Skin of body (tissue), 3 donors: ENCODE measurements at places on chromosomes 2 and 18.

DNA sequence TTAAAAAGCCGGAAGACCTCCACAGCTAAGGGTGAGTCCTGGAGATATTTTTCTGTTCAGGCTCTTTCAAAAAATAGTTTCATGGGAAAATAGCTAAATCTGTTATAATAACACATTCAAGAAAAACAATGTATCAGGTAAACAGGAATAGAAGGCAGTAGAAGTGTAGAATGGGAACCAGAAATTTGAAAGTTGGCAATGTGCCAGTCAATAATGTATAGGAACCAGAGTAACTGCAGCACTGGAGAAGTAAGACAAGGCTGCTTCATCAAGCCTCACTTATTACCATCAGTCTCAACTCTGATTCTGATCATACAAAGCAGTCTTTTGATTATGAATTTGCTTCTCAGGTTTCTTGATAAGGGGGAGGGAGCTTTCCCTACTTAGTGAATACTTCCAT lies 81.4 kb upstream of the VRK2 start:
- no peak for DNase-seq

DNA sequence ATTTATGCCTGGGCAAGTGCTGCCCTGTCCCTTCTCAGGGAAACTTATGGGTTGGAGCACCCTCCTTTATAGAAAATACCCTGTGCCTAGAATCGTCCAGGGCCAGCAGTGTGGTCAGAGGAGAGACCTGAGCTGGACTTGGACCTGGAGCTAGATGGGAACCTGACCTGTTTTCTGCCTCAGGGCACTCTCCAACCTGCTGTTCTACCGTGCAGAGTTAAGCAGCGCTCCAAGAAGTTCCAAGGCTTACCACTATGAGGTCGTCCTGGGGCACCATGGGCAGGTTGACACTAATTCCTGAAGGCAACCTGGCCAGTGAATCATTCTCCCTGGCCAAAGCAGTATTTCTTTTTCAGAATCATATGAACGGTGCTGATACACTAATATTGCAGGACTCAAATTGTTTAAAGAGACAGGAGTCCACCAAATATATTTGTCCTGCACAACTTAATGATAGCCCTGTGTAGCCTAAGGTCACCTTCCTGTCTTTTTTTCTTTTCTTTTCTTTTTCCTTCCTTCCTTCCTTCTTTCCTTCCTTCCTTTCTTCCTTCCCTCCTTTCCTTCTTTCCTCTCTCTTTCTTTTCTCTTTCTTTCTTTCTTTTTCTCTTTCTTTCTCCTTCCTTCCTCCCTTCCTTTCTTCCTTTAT lies 455.4 kb upstream of the HNMT start:
- no peak for DNase-seq

- no peak for DNase-seq
Observed at GRCh38 chr2:186702501-186702900, 8.6 kb downstream of the FAM171B start.

DNA sequence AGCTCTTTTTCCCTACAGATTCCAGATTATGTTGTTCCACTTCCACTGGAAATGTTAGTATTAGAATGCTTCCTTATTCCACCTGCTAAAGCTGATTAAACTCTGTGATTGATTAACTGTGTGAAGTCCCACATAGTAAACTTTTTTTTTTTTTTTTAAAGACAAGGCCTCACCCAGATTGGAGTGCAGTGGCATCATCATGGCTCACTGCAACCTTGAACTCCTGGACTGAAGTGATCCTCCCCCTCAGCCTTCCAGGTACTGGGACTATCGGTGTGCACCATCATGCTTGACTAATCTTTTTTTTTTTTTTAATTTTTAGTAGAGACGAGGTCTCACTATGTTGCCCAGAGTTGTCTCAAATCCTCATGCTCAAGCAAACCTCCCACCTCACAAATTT lies 108.5 kb upstream of the RBMS1 start:
- no peak for DNase-seq

- no peak for DNase-seq
Observed at GRCh38 chr2:105443617-105444598, 45.1 kb upstream of the FHL2 start.

DNA sequence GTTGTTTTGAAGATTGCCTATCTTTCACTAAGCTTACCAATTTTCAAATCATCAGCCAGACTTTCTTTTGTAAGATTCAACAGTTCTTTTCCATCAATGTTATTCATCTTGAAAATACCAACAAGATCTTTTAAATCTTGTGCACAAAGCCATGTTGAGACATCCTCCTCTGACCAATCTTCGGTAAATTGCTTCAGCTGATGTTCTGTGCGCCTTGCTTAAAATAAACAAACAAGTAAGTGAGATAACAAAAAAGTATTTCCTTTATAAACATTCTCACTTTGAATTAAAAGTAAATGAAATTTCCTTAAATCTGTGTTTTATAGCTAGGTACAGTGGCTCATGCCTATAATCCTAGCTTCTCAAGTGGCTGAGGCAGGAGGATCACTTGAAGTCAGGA lies 30.3 kb downstream of the WDSUB1 start:
- no peak for DNase-seq

- DNase-seq, result no peak
Observed at GRCh38 chr2:196372276-196372809, 201.0 kb upstream of the STK17B start.

DNA sequence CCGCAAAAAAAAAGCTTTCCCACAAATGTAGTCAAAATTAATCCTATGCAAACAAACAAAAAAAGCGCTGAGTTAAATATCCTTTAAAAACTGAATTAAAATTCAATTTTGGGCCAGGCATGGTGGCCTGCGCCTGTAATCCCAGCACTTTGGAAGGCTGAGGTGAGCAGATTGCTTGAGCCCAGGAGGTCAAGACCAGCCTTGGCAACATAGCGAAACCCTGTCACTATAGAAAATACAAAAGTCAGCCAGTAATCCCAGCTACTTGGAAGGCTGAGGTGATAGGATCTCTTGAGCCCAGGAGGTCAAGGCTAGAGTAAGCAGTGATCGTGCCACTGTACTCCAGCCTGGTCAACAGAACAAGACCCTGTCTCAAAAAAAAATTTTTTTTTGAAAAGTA lies 8.8 kb upstream of the MARCHF7 start:
- no peak for DNase-seq

- no peak for DNase-seq
Observed at GRCh38 chr2:235129850-235130249, 178.0 kb downstream of the SH3BP4 start.

DNA sequence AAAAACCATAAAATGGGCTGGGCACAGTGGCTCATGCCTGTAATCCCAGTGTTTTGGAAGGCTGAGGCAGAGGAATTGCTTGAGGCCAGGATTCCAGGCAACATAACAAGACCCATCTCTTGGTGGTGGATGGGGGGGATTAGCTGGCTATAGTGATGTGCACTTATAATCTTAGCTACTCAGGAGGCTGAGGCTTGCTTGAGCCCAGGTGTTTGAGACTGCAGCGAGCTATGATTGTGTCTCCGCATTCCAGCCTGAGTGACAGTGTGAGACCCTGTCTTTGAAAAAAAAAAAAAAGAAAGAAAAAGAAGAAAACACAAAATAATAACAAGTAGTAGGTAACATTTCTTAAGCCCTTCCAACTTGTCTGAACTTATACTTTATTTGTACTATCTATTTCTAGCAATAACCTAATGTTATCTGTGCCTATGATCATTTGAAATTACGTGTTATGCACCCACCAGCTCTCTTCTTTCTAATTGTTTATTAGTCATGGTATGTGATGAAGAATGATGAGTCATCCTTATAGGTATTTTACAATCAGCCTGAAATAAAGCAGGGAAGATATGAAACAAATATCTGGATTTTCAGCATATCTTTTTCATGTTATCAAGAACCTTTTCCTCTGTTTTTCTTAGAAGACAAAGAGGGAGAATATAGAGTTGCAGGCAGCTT lies 129.3 kb upstream of the UNC80 start:
- no peak for DNase-seq

GRCh38 chr2:111222204-111222866 lies 101.6 kb downstream of the BCL2L11 start:
- no peak for DNase-seq

GRCh38 chr2:134713176-134713575 lies 5.6 kb downstream of the TMEM163 start:
- DNase-seq, result no peak

- DNase-seq, result no peak
Observed at GRCh38 chr2:73963385-73964120, 21.2 kb upstream of the TET3 start.

GRCh38 chr18:50027996-50028395 lies 167.0 kb downstream of the MYO5B start:
- DNase-seq, result no peak

DNA sequence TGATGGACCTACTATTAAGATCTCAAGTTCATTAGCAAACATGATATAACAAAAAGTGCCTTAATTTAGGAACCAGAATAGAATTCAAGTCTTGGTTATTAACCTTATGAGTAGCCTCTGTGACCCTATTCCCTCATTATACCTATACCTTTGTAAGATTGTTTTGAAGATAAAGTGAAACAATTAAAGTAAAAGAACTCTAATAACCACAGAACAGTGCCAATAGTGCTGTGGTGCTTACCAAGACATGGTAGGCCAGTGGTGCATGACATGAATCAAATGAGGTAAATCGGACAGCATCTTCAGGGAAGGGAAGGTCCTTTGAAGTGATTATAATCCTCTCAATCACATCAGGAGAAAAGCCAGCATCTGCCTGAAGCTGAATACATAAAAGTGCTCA lies 36.4 kb downstream of the METTL4 start:
- no peak for DNase-seq

DNA sequence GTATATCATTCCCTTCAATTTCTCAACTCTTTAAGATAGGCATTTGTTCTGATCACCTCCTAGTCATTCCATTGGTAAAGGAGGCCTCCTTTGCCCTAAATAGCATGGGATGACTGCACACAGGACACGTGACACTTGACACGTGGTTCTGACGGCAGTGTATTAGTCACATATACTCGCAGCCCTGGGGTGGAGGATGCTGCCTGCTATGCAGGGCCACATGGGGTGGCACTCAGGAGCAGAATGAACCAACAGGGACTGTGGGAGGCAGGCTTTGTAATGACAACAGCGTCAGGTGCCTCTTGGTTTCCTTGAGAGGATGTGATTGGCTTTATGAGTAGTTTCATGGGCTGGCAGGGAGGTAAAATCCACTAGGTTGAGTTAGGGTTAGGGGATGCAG lies 9.3 kb upstream of the KCNS3 start:
- DNase-seq, result no peak

DNA sequence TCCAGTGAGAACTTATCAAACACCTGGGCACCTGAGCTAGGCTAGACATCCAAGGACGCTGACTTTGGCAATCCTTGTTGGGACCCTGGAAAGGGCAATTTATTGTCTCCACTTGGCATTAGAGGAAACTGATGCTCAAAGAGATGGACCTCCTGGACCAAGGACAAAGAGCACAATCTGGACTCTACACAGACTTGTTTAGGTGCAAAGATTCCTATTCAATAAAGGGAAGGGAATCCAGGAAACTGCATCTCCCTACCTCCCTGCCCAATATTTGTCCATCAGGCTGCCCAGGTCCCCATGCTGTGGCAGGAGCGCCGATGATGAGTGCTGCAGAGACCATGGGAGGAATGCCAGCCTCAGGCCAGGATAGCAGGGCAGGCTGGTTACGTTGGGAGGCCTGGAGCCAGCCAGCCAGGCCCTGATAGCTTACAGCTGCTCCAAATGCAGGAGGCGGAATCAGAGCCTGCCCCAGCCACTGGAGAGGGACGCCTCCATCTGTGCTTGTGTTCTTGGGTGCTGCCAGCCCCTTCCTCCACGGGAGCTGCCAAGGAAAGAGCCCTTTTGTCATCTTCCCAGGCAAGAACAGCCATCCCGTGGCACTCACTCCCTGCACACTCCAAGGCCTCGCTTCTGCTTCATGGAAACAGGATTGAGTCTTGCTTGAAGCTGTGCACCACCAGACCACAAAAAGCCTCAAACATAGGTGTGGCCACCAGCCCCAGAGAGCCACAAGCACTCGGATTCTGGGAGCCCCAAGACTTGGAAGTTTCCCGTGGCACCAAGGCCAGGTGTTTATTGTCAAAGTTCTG lies 60.0 kb downstream of the HS1BP3 start:
- DNase-seq, result no peak

DNA sequence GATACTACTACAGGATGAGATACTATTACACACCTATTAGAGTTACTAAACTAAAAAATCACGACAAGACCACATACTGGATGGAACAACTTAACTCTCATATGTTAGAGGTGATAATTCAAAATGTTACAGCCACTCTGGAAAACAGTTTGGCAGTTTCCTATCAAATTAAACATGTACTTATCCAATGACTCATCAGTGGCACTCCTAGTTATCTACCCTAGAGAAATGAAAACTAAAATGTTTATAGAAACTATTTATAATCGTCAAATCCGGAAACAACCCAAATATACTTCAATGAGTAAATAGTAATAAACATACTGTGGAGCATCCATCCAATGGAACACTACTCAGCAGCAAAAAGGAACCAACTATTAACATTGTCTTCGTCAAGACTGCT lies 137.0 kb upstream of the RBBP8 start:
- no peak for DNase-seq

GRCh38 chr2:201939453-201939941 lies 94.2 kb upstream of the FZD7 start:
- DNase-seq, result no peak

GRCh38 chr2:112601754-112602153 lies 17.3 kb downstream of the CHCHD5 start:
- no peak for DNase-seq

GRCh38 chr2:200359552-200359951 lies 53.1 kb downstream of the SPATS2L start:
- peak; percentile 82 for DNase-seq

DNA sequence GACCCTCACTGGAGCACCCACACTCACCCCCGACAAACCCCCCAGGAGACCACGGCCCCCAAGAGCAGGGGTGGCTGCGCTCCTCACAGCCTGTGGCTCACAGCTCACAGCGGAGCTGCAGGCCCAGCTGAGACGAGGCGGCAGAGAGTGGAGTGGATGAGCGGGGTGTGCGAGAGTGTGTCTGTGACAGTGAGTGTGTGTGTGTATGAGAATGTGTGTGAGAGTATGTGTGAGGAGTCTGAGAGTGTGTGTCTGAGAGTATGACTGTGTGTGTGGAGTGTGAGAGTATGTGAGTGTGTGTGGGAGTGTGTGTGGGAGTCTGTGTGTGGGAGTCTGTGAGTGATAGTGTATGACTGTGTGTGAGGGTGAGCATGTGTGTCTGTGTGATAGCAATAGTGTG lies 55.3 kb upstream of the ID2 start:
- no peak for DNase-seq

- no peak for DNase-seq
Observed at GRCh38 chr2:98547092-98547790, 61.1 kb downstream of the COA5 start.

DNA sequence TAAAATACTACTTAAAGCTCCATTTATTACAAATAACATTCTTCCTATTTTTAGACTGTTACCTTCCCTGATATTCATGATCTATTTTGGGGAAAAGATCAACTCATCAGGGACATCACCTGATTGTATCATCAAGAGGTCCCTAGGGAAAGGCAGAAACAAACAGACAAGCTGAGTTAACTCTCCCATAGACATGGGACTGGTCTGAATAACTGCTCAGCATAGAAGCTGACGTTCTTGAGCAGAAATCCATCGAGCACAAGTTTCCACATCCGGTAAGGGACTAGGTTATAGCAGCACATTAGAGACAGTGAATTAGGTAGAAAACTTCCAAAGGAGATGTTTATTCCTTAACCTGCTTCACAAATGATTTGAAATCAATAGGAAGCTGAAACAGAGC lies 1100.4 kb upstream of the SLC39A10 start:
- no peak for DNase-seq

GRCh38 chr2:99507937-99508818 lies 18.4 kb upstream of the REV1 start:
- DNase-seq, result no peak
